ENCODE measurements at places on chromosomes 11 and 22. TPM values are rescaled to one million over a fixed set of nuclear protein-coding genes. Genes with fewer than 3 reads are reported as not detected.
A peak's percentile ranks its signal among the peaks of the same experiment; 100 is the strongest.

DNA sequence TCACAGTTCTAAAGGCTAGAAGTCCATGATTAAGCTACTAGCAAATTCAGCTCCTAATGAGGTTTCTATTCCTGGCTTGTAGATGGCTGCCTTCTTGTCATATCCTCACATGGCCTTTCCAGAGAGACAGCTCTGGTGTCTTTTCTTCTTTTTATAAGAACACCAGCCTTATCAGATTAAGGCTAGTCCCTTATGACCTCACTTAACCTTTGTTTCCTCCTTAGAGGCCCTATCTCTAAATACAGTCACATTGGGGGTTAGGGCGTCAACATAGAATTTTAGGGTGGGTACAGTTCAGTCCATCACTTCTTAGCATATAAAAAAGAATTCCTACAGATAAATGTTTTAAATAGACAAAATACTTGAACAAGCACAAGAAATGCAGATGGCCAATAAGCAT, 18.2 kb upstream of the CLPB start:
- DNase-seq, result no peak

GRCh38 chr11:118045191-118045590, 31.7 kb upstream of the TMPRSS4 start:
- no peak for DNase-seq

GRCh38 chr11:7057641-7058040, 31.2 kb upstream of the RBMXL2 start:
- no peak for DNase-seq

DNA sequence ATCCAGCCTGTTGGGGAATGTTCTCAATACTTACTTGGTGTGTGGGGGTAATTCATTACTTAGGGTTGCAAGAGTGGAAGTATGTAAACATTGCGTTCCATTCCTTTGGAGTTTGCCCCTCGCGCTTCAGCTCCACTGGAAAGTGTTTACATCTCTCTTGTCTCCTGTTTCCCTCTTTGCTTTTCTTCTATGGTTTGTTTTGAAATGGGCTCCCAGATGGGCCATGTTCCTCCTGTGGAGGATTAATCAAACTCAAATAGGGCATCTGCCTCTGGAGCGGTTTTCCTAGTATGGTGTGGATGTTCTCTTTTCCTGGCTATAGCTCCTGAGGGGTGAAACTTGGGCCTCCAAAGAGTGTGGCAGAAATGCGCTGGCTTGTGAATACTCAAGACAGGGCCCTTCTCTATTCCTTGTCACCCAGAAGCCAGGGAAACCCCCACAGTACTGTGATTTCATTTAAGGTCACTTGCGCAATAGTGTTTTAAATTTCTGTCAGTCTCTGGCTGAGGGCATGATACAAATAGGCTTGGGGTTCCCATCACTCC, 51.9 kb downstream of the CD44 start:
- DNase-seq, result no peak

DNA sequence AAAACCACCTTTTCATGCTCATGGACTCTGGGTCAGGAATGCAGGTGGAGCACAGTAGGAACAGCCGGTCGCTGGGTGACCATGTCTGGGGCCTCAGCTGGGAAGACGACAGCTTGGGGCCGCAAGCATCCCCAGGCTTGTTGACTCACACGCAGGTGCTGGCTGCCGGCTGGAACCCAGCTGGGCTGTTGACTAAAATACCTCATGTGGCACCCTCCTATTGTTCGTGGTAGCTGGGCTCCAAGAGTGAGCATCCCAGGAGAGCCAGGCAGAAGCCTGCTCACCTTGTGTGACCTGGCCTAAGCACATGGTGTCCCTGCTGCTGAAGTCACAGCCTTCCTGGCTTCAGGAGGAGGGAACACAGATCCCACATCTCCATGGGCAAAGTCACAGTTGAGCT, 9.4 kb downstream of the DPP3 start:
- no peak for DNase-seq

Gene KRTAP5-8
- not detected for polyA plus RNA-seq

DNA sequence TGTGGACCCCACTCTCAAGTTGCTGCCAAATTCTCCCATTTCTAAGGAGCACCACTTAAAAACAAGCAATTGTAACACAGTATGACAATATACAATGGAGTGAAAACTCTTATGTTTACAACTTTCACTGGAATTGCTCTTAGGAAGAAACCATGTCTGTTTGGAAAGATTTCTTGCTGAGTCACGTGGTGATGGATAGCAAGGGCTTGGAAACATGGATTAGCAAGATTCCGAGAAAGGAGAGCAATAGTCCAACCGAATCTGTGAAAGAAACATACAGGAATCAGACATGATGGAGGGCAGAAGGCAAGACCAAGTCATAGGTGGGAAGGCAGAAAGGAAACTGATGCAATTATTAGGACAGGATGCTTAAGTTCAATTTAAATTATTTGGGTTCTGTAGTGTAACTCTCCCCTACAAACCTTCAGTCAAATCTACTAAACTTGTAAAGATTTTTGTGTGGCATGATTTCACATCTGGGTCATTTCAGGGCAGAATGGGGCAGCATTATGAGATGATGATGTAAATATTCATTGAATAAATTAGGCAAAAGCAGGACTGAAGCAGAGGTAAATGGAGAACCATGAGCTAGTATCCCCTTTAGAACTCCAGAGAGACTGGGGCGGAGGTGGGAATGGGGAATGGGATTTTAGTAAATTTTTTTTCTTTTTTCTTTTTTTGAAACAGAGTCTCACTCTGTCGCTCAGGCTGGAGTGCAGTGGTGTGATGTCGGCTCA, 27.8 kb upstream of the THY1 start:
- DNase-seq, result no peak

DNA sequence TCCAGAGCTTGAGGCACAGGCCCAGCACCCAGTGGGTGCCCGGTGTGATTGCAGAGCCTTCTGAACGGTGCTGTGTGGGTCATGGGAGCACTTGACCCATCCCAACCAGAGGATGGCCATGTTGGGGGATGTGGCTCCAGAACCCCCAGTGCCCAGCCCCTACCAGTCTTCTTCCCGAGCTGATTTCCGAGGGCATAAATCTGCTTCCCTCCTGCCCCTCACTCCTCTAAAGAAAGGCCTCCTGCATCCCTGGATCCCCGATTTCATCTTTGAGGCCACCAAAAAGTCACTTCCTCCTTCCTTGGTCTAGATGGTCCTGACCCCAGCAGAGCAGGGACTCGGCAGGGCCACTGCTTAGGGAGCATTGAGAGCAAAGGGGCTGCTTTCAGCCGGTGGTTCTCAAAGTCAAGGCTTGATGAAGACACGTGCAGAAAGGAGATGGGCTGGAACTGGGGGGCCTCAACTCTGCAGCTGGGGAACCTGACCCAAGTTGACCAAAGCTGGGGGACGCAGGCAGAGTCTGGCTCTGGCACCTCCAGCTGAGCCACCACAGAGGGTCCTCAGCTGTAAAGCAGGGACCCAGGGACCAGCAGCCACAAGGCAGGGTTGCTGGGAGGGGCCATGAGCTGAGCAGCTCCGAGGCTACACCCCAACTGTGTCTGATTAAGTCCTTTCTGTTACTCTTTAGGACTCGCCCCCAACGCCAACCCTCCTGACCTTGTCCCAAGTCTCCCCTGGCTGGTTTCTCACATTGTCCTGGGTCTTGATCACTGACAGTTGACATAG, 56.6 kb downstream of the LINC01488 start:
- DNase-seq, result no peak

Gene RIMBP3C
- polyA plus RNA-seq, result 0.88 TPM

GRCh38 chr11:44507491-44507890, 58.0 kb upstream of the CD82 start:
- DNase-seq, result no peak

GRCh38 chr11:104329078-104329665, 165.2 kb upstream of the PDGFD start:
- DNase-seq, result peak; percentile 37

Gene RIC3
- 1.4 TPM for polyA plus RNA-seq
